Esophagus squamous epithelium (tissue), 5 donors: ENCODE measurements at places on chromosomes 1 and 21. TPM values are rescaled to one million over a fixed set of nuclear protein-coding genes. Genes with fewer than 3 reads are reported as not detected.
A peak's percentile ranks its signal among the peaks of the same experiment; 100 is the strongest.

DNA sequence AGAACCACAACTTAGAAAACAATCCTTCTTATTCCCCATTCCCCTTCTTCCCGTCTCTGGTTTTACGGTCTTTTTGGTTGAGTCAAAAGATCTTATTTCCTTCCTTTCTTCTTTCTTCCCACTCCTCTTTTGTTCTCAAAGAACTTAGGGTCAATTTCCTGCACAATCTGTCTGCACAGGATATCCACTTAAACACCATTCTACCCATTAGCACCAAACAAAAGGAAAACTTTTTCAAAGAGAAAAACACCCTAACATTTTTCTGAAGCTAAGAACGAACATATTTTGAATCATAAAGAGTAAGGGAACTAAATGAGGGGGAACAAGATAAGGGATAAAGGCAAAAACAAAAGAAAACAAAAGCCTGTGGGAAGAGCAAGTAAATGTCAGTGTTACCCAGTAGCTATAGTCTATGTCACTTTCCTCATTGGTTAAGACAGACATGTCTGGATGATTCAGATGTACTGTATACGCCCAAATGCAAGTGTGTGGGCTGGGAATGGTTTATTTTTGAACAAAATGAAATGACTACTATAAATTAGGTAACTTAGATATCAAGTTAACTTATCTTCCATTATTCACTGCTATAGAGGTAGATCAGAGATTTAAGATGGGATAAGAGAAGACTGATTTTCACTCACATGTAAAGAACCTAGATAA lies 59.9 kb downstream of the TOR3A start:
- H3K27me3 ChIP-seq: no peaks in the 10 kb centered on the region
- no peaks in the 10 kb centered on the region for H3K4me1 ChIP-seq
- peak overlapping the region; percentile 15 for H3K4me3 ChIP-seq
- no peak for DNase-seq
- no peaks in the 10 kb centered on the region for H3K36me3 ChIP-seq
- H3K27ac ChIP-seq: peak overlapping the region; percentile 43

DNA sequence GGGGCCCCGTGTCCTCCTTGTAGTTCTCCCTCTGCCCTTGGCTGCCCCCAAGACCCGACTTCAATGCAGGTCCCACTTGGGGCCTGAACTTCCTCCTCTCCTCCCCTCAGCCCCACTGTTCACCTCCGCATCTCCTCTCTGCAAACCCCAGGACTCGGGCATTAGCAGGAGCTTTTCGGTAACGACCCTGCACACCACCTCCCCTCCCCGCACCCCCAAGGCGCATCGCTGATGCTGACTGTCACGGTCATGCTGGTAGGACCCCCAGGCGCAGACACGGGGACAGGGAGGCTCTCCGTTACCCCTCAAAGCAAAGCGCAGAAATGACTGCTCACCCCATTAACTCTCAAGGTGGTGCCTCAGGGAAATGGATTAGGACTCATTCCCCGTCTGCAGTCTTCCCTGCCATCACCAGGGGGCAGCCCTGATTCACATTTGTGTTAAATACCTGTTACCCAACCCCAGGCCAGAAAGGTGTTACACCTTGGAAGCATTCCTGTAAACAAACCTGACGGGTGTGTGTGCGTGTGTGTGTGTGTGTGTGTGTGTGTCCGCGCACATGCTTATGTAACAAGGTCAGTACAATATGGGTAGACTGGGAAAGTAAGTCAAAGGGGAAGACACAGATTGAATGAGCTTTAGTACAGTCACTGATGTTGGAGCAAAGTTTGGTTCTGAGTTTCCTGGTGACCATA lies 6.4 kb upstream of the GUCA2B start:
- no peaks in the 10 kb centered on the region for H3K36me3 ChIP-seq
- H3K4me3 ChIP-seq: no peak overlapping the region
- H3K27ac ChIP-seq: no peak overlapping the region

GRCh38 chr1:240149484-240150094 lies 57.9 kb downstream of the FMN2 start:
- H3K4me3 ChIP-seq: no peak overlapping the region
- no peaks in the 10 kb centered on the region for H3K4me1 ChIP-seq
- H3K27ac ChIP-seq: no peak overlapping the region
- DNase-seq: no peak
- no peaks in the 10 kb centered on the region for H3K27me3 ChIP-seq

DNA sequence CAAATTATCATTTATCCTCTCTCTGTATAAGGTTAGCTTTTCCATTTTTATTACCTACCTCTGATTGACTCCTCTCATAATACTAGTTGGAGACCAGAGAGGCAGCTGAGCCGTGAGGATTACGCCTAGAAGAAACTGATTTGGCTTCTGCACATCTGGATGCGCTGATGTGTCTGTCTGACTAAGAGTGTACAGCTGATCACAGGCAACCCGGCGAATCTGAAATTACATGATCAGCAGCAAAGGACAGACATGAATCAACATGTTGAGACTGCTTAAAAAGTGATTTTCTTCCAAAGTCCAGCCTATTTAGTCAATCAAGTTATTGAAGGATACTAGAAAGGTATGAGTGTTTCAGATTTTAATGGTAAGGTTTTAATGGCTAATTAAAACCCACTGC lies 81.2 kb downstream of the PCSK9 start:
- H3K36me3 ChIP-seq: peaks cover 40% of the 10 kb centered on the region
- H3K4me1 ChIP-seq: no peaks in the 10 kb centered on the region
- no peak for DNase-seq
- no peak overlapping the region for H3K4me3 ChIP-seq
- no peak overlapping the region for H3K27ac ChIP-seq

- H3K36me3 ChIP-seq: peaks cover 77% of the 10 kb centered on the region
- peak overlapping the region; percentile 62 for H3K27ac ChIP-seq
- no peak for DNase-seq
- H3K4me1 ChIP-seq: peaks cover 7% of the 10 kb centered on the region
- H3K27me3 ChIP-seq: no peaks in the 10 kb centered on the region
- no peak overlapping the region for H3K4me3 ChIP-seq
Measured at GRCh38 chr1:17045150-17045549, 8.7 kb downstream of the SDHB start.

GRCh38 chr1:245972476-245972875 lies 534.6 kb downstream of the SMYD3 start:
- no peaks in the 10 kb centered on the region for H3K27me3 ChIP-seq
- H3K27ac ChIP-seq: no peak overlapping the region
- no peak for DNase-seq
- no peaks in the 10 kb centered on the region for H3K36me3 ChIP-seq
- no peaks in the 10 kb centered on the region for H3K4me1 ChIP-seq

DNA sequence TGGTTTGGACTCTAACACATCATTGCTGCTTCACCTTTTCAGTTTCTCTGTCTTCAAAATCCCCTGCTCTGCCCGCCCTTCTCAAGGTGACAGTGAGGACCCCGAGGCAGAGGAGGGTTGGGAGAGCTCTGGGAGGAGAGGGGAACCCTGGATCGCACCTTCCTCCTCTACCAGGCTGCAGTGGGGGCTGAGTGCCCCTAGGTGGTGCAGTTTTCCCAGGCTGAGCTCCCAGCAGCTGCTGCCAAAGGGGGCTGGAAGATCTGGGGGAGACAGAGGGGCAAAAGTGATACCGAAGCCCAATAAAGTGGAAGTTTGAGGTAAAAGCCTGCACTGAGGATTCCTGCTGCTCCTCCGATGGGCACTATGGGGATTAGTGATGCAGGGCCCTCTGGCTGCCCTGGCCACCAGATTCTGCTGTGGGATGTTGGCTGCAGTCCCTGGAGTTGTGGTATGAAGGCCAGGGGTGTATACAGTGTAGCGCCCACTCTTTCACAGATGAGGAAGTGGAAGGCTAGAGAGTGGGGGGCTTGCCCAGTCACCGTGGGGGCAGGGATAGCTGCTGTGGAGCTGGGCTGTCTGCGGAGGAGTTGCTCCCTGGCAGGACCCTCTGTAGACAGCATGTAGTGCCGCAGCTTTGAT lies 40.7 kb upstream of the SCMH1 start:
- H3K36me3 ChIP-seq: no peaks in the 10 kb centered on the region
- no peaks in the 10 kb centered on the region for H3K4me1 ChIP-seq
- DNase-seq: no peak
- no peaks in the 10 kb centered on the region for H3K27me3 ChIP-seq
- no peak overlapping the region for H3K4me3 ChIP-seq

DNA sequence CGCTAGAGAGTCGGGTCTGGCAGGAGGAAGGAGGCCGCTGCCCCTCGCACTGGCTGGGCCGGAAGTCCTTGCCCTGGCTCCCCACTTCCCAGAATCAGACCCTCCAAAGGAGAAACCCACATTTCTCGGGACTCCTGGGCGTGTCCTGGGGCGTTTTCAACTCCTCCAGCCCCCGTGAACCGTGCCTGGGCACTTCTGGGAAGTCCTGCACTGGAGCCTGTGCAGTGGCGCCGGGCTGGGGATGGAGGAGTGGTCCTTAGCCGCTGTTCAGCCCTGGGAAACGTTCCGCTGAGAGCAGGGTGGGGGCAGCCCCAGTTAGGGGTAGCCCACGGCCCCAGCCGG lies 3.0 kb downstream of the IGSF21 start:
- peak overlapping the region; percentile 1 for H3K27ac ChIP-seq
- H3K27me3 ChIP-seq: peaks cover 31% of the 10 kb centered on the region
- DNase-seq: no peak
- H3K4me3 ChIP-seq: peak overlapping the region; percentile 51
- H3K4me1 ChIP-seq: peaks cover 19% of the 10 kb centered on the region

DNA sequence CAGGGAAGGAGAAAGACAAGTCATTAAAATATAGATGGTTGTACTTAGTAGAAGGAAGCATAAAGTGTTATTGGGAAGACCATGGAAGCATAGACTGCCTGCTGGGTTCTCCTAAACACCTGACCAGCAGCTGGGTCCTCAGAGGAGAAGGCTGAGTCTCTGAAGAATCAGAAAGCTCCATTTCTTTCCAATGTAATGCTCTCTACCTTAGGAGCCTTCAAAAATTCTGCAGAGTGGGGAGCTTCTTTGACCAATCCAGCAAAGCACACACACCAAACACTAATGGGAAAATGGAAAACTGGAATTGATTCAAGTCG lies 21.1 kb upstream of the BCL10 start:
- DNase-seq: no peak
- H3K4me1 ChIP-seq: peaks cover 57% of the 10 kb centered on the region
- peak overlapping the region; percentile 41 for H3K4me3 ChIP-seq
- H3K27ac ChIP-seq: peak overlapping the region; percentile 72

DNA sequence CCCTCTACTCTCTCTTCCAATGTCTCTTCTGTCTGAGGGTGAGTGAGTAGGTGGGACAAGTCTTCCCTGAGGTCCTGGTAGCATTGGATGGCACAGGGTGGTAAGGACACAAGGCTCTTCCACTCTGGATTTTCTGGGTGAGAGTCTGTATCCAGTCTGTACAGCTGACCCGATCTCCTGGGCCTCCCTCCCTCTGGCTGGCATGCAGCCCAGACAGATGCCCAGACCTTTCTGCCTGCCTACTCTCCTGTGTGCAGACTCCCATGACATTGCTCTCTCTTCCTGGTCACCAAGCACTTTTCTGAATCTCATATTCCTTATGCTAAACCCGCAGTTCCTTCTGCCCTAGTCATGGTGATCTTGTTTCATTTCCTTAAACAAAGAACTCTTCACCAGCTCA lies 100.3 kb downstream of the GRIK3 start:
- H3K4me3 ChIP-seq: no peak overlapping the region
- no peak overlapping the region for H3K27ac ChIP-seq
- no peaks in the 10 kb centered on the region for H3K36me3 ChIP-seq
- DNase-seq: no peak
- no peaks in the 10 kb centered on the region for H3K27me3 ChIP-seq

GRCh38 chr1:44884746-44885145 lies 41.7 kb upstream of the PTCH2 start:
- no peak for DNase-seq
- H3K27me3 ChIP-seq: no peaks in the 10 kb centered on the region
- H3K4me1 ChIP-seq: peaks cover 44% of the 10 kb centered on the region
- peak overlapping the region; percentile 68 for H3K27ac ChIP-seq
- no peak overlapping the region for H3K4me3 ChIP-seq
- H3K36me3 ChIP-seq: no peaks in the 10 kb centered on the region

- DNase-seq: no peak
- no peaks in the 10 kb centered on the region for H3K27me3 ChIP-seq
- H3K27ac ChIP-seq: no peak overlapping the region
Measured at GRCh38 chr1:201828217-201828819, 639 bp upstream of the IPO9 start.

DNA sequence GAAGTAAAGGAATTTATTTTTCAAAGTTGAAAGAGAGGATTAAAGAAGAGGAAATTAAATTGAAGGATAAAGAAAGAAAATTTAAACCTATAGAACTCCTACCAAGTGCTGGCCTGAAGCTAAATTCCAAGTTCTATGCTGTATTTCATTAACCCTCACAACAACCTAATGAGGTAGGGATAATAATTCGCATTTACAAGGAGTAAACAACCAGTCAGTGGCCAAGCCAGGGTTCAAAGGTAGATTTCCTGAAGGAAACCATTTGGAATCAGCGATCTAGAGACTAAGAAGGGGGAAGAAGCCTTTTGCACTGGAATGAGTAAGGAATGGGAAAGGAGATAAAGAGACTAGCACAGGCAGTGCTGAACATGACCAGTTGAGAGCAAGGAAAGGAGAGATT lies 265.8 kb upstream of the ST6GALNAC5 start:
- no peak overlapping the region for H3K27ac ChIP-seq
- no peaks in the 10 kb centered on the region for H3K27me3 ChIP-seq
- no peak overlapping the region for H3K4me3 ChIP-seq
- H3K4me1 ChIP-seq: no peaks in the 10 kb centered on the region
- no peaks in the 10 kb centered on the region for H3K36me3 ChIP-seq
- no peak for DNase-seq

- H3K4me1 ChIP-seq: no peaks in the 10 kb centered on the region
- H3K36me3 ChIP-seq: no peaks in the 10 kb centered on the region
- H3K27me3 ChIP-seq: no peaks in the 10 kb centered on the region
- H3K27ac ChIP-seq: no peak overlapping the region
- no peak for DNase-seq
- no peak overlapping the region for H3K4me3 ChIP-seq
Measured at GRCh38 chr1:28144203-28145135, 32.0 kb downstream of the PTAFR start.

GRCh38 chr21:17612023-17612564 lies 607 bp downstream of the BTG3 start:
- H3K4me3 ChIP-seq: peak overlapping the region; percentile 87
- no peaks in the 10 kb centered on the region for H3K36me3 ChIP-seq
- no peaks in the 10 kb centered on the region for H3K27me3 ChIP-seq

Gene FCRL5
- 0.08 TPM for total RNA-seq

Gene HSPB7
- total RNA-seq: 11.8 TPM

Gene RCAN3
- 14.4 TPM for total RNA-seq

Gene FAM177B
- total RNA-seq: not detected

Gene LAMC1
- 26.3 TPM for total RNA-seq

Gene RNU1-1
- total RNA-seq: under 0.01 TPM

Gene GRIK3
- total RNA-seq: 0.21 TPM

Gene DHRS3
- 87.7 TPM for total RNA-seq

Gene CFHR3
- total RNA-seq: not detected

Gene FCGR3A
- total RNA-seq: 15.5 TPM

Gene LCE1A
- total RNA-seq: not detected

Gene AMPD1
- total RNA-seq: 0.32 TPM
